Globus pallidus (tissue), 1 donor: ENCODE measurements at places on chromosomes 7 and 10.

- no peak for DNase-seq
These were observed 404.5 kb downstream of the ADRA2A start for GRCh38 chr10:111481261-111481826.

DNA sequence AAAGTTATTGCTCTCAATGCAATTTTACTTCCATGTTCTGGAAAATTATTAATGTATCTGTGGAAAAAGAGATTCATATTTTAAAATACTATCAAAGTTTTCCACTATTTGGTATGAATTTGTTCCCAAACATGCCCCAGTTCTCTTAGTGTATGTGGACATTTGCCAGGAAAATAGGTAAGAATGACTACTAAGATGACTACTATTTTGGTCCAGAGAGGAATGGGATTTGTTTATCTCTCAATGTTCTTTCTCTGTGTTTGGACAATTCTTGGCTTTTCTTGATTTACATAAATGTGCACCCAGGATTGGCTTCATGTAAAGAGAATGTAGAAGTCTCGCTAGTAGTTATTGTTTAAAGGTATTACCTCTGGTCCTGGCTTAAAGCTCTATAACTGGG lies 60.3 kb upstream of the POT1 start:
- DNase-seq = no peak

DNA sequence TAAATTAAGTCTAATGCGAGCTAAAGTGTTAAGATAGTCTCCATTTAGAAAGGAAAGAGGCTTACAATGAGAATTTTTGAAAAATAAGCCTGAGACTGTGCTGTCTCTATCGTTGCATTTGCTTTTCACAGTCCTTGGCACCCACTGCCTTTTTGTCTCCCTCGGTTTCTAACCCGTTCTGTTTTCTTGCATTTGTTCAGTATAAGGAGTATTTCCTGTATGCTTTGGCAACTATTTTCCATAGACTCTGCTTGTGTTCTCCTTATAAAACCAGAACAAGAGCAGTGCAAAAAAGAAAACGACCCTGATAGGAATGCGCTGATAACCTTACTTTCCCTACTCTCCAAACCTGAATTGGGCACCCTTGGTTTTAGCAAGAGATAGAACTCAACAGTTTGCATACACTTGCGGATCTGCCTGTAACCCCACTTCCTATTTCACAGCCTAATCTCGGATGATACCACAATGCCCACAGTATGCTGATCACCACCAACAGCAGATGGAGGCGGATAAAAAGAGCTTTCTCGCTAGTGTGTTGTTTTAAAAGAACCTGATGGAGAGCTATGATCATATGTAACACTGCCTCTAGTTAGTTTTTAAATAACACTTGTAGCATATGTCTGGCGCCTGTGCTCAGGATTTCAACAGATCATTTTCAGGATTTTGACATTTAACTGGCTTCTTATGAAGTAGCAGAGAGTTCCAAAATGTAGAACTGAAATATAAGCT lies 1.6 kb upstream of the ARHGAP12 start:
- DNase-seq = peak; percentile 59

DNA sequence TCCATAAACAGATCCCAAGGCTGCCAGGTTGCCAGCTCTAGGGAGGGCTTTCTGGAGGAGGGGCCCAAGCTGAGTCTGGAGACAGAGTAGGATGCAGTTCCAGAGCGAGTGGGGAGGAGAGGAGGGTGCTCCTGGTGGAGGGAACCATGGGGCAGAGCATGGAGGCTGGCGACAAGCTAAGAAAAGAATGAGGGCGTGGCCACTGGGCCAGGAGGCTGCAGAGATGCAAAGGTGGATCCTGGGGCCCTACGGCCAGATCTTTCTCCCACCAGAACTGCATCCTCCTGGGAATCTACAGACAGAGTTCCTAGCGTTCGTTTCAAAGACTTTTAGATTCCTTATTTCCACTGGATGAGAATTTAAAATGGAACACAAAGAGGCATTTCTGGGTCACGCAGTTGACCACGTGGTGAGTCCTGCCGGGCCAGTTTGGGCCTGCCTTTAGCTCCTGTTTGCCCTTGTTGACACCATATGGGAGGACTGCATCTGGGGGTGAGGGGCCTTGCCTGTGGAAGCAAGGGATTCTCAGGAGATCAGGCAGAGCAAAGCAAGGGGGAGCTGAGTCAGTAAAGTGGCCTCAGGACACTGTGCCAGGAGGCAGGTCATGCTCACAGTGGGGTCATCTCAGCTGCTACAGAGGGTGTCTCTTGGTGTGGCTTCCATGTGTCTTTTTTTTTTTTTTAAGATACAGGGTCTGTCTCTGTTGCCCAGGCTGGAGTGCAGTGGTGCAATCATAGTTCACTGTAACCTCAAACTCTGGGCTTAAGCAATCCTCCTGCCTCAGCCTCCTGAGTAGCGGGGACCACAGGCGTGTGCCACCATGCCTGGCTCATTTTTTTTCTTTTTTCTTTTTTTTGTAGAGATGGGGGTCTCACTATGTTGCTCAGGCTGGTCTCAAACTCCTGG lies 137.8 kb downstream of the SH3PXD2A start:
- no peak for DNase-seq

DNA sequence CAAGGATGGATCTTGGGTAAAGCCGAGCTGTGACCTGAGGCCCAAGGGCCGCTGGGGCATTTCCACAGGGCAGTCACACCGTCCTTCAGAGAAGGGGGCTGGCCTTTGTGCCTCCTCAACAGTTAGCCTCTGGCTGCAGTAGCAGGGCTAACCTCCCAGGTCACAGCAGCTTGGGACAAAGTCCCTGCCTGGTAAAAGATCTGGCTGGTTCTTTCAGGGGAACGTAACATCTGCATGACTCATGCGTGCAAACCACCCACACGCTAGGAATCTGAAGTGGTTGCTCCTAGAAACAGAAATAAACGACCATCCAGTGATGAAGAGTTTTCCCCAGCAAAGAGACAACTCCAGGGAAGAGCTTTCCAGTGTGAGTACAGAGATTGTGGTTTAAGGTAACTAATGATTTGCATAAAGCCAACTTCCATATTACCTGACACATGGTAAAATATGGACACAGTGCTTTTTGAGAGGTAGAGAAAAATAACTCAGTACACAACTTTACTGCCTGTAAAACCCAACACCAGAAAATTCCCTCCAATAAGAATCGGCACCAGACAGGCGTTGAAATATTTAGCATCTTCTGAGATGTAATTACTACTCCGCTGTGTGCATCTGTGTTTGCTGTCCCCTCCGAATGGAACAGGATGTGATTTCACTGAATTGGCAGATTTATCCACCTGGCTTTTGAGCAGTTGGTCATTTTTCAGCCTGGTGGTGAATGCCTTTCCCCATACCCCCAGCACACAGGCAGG lies 84.9 kb upstream of the ADRB1 start:
- no peak for DNase-seq

DNA sequence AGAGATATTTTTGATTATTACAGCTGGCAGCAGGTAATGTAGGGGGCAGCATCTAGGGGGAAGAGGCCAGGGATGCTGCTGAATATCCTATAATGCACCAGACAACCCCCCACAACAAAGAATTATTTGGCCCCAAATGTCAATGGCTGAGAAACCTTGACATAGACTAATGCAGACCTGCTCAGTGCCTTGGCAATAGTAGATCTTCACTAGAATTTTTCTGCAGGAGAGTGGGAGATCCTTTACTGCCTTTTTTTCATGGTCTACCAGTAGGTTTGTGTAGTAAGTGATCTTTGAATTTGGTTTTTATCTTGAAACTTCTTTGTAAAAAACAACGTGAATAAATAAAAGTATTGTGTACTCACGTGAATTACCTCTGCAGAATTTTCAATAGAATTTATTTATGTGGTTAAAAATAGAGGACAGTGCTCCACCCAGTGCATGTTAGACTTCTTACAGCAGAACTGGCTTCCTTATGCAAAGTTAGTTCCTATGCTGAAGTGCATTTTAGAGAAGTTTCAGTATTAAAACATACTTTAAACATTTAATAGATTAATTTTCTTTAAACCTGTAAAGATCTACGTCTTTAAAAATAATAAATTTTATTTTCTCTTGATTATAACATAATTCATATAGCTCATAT lies 199.6 kb upstream of the HDAC9 start:
- no peak for DNase-seq

DNA sequence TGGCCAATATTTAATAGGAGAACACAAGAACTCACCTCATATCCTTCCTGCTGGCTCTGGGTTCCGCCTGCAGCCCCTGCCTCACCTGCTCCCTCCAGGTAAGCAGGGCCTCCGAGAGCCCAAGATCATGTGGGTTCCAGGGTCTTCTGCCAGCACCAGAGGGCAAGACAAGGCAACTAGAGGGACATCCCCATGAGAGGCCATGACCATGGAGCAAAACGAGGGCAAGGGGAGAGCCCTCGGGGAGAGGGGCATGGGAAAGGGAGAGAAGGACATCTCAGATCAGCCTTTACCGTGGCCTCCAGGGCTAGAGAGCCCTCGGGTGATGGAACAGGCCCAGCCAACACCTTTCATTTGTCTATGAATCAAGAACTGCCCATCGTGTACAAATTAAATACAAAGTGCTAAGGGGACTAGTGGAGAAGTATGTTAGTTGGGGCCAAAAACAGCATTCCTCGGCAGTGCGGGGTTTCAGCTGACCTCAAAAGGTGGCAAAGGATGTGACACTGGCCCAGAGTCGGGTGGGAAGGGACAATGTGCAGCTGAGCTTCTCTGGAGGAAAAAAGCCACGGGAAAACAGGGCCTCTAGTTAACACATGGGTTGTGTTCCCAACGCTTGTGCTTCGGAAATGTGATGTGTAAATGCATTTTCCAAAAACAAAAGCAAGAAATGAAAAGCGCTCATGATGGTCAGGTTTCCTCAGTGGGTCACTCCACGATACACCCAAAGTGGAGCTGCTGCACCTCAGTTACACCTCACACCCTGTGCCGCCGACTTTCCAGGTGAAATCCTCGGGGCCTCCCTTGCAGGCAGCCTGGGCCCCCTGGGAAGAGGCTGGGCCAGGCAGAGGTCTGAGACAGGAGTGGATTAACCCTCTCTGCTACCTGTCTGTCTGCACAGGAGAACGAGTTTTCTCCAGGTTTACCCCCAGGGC lies 2.0 kb downstream of the AOC1 start:
- DNase-seq = no peak

GRCh38 chr7:106060394-106060920 lies 51.7 kb downstream of the SYPL1 start:
- DNase-seq = no peak

DNA sequence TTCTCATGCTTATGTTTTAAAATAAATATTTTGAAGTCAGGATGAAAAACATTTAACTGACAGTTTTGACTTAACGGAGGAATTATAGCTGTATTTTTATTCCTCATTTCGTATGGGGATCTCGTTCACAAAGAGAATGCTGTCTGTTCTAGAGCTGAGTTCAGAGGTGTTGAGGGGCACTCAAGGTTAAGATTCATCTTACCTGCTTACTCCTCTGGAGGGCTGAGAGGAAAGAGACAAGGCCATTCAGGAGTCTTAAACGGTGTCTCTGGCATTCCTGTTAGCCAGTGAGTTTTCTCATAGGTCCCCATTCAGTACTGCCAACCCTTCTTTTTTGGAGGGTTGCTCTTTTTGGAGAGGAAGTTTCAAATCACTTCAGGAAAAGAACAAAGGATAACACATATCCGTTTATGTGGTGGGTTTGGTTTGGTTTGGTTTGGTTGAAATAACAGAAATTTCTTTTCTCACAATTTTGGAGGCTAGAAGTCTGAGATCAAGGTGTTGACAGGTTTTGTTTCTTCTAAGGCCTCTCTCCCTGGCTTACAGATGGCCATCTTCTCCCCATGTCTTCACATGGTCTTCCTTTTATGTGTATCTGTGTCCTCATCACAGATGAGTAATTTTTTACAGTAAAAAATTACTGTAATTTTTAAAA lies 23.1 kb downstream of the CALHM2 start:
- DNase-seq = no peak

- DNase-seq = no peak
These were observed 132.7 kb downstream of the ARID5B start for GRCh38 chr10:62034096-62034640.

DNA sequence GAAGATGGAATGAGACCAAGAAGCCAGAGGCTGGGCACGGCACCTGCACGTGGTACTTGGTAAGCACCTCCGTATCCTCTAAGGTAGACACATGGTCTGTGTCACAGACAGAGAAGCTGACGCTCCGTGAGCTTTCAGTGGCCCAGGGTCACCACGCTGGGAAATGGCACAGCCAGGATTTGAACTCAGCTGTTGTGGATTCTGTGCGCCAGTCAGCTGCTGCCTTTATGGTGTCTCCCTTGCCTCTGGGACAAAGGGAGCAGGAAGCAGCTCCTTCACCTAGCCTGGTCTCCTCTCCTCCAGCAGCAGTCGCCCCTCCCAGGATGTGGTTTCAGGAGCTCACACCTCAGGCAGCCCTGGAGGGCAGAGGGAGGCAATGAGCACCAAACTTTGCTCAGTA lies 110.8 kb downstream of the ARHGAP22 start:
- no peak for DNase-seq

DNA sequence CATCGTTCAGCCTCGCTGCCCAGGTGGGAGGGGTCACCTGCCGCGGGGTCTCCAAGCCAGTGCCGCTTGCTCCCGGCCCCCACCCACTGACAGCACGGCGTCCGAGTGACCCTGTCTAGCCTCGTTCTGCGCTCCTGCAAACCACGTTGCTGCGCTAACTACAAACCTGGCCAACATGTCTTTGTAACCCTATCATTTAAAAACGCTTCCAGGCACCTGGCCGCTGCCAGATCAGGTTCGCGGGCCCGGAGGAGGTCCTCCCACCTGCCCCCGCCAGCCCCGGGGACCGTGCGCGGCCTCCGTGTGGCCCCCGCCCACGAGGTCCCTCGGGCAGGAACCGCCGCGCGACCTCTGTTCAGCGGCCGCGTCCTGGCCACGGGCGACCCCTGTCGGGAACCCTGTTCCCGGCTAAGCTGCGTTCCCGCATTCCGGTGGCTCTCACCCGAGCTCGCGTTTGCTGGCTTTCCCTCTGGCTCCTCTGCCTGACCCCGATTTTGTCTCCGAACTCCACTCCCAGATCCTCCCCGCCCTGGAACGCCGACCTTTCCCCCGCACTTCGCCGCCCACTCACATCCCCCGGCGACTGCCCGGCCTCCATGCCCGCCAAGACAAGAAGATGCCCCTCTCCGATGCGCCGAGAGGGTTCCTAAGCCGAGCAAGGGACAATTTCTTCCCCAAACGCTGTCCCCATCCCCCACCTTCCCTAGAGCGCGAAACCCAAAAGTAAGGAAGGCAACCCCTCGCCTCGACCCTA lies 2.4 kb downstream of the SFMBT2 start:
- peak; percentile 69 for DNase-seq

- no peak for DNase-seq
These were observed 560.2 kb downstream of the KCNMA1 start for GRCh38 chr10:77077316-77077945.

DNA sequence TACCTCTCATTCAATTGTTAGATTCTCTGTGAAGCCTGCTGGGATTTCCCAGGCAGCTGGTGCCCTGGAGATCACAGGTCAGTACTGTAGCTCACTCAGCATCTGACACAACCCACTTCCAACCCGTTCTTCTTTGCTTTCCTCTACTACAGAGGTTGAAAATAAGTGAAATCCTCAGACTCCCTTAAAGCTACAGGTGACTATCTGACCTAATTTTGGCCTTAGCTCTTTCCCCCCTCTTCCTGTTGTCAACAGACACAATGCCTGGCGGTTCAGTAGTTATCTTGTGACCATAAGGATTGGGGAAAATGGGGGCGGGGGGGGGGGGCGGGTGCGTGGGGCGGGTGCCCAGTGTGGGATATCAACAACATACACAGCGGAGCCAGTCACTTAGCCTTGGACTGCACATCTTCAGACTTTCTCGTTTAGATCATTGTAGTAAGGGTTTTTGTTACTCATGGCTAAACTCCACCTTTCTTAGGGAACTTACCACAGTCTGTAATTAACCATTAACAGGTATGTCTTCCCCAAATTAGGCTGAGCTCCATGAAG lies 37.8 kb downstream of the MTPN start:
- DNase-seq = no peak

- no peak for DNase-seq
These were observed 7.8 kb downstream of the CRHR2 start for GRCh38 chr7:30674420-30674819.

GRCh38 chr10:74746813-74747212 lies 79.6 kb upstream of the KAT6B start:
- DNase-seq = no peak
